Frontal cortex (tissue), 4 donors: ENCODE measurements at places on chromosomes 5 and 9.
A peak's percentile ranks its signal among the peaks of the same experiment; 100 is the strongest.

GRCh38 chr5:66246608-66247007, 102.5 kb downstream of the SREK1 start:
- no peak for DNase-seq

DNA sequence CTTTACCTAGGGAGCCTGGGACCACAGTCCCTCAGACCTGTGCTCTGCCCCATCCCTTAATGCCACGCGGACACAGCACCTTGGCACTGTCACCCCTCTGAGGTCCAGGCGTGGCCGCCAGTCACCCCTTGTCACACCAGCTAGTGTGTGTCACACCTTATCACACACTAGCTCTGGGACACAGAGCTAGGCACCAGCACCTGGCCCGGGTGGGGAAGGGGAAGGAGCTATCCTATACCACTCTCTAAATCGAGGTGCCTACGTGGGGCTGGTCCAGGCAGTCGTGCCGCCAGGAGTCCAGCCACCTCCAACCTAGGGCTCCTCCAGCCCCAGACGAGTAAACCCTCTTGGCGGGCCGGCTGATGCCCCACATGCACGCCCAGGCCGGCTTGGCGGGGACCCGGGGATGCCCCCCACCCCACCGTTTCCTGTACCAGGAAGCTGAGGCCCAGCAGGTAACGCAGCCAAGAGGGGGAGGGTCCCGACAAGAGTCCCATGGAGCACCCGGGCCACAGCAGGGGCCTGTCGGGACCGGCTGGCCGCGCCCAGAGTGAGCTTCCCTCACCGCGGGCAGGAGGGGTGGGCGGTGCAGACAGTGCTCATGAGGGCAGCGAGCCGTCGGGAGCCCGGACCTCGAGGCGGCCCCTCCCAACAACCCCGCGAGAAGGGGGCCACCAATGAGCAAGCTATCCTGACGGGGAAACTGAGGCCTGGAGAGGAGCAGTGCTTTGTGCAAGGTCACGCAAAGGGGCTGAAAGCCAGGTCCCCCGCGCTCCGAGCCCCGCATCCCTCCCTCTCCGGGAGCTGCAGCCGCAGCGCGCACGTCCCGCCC, 550 bp downstream of the CORO2A start:
- DNase-seq, result peak; percentile 40

GRCh38 chr9:38724754-38725153, 4.8 kb upstream of the FAM240B start:
- DNase-seq, result no peak

DNA sequence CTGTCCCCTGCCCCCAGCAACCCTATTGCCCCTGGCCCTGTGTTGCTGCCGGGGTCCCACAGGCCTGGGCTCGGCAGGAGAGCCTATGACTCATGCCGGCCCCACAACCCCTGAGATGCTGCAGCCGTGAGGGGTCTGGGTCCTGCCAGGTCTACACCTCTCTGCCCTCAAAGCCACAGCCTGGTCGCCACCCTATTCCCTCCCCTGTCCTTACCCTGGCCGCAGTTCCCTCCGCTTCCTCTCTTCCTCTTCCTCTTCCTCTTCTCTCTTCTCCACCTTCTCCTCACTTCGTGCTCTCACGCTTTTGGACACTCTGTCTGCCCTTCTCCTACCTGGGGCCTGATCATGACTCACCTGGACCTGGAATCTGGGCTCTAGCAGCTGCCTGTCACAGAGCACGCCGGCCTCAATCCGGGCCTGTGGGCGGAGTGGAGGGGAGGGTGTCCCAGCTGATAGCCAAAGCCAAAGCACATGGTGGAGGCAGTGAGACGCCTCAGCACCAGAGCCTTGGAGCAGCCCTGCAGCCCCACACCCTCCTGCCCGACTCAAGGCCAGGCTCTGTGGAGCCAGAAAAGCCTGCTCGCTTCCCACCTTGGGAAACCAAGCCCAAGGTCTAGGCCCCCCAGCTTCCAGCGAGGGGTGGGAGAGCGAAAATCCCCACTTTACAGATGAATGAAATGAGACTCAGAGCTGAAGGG, 26.8 kb upstream of the CSF1R start:
- DNase-seq, result peak; percentile 6

DNA sequence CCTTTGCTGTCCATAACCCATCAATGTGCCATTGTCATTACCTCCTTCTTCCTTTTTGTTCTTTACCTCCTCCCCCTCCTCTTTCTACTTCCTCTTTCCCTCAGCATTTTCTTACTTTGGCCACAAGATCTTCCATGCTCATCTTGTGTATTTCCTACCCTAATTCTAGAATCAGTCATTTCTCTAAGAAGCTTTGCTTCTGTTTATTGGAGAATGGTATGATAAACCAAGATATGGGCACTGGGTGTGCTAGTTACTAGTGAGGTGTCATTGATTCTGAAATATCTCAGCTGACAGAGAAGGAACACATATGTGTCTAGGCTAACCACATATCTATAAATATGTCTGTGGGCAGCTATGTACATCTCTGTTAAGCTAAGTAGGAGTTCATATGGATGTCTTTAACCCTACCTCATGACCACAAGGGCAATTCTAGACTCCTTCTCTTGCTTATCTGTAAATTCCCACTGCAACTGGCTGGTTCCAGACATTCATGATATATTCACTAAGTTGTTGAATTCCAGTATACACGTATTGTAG, 2051.3 kb upstream of the CDH9 start:
- no peak for DNase-seq

- no peak for DNase-seq
Measured at GRCh38 chr9:81634915-81635516, 54.3 kb downstream of the TLE1 start.
